ENCODE measurements at places on chromosomes 5 and 9. TPM values are rescaled to one million over a fixed set of nuclear protein-coding genes. Genes with fewer than 3 reads are reported as not detected.

CANX gene
- 661 TPM for total RNA-seq

TCERG1 gene
- 29.3 TPM for total RNA-seq

IL13 gene
- total RNA-seq: not detected

ESM1 gene
- total RNA-seq: 214 TPM

OTP gene
- total RNA-seq: not detected

PTPRD gene
- 5.8 TPM for total RNA-seq

PIP5K1B gene
- total RNA-seq: under 0.01 TPM

PLGRKT gene
- total RNA-seq: 9.5 TPM

ERAP2 gene
- total RNA-seq: 7.6 TPM

NTRK2 gene
- 0.09 TPM for total RNA-seq

PPP2CA gene
- 88.2 TPM for total RNA-seq

POMT1 gene
- total RNA-seq: 39.5 TPM

SPINK7 gene
- not detected for total RNA-seq

CFAP77 gene
- total RNA-seq: not detected

SEC24A gene
- total RNA-seq: 13.1 TPM

TMEFF1 gene
- total RNA-seq: 6.4 TPM

PHYHD1 gene
- 0.27 TPM for total RNA-seq

SHB gene
- total RNA-seq: 28.9 TPM

C9 gene
- total RNA-seq: not detected

ARRDC3 gene
- 161 TPM for total RNA-seq

RNF183 gene
- not detected for total RNA-seq

IRX4 gene
- total RNA-seq: not detected

DEPDC1B gene
- 4.7 TPM for total RNA-seq

GPX8 gene
- total RNA-seq: 36.8 TPM

MPDZ gene
- total RNA-seq: 57.9 TPM

CPLANE1 gene
- total RNA-seq: 11.0 TPM

NTNG2 gene
- 0.28 TPM for total RNA-seq

FOXD4 gene
- total RNA-seq: 0.09 TPM

PDCD1LG2 gene
- total RNA-seq: 11.7 TPM

CKMT2 gene
- total RNA-seq: not detected

FRRS1L gene
- total RNA-seq: 0.28 TPM

PCDHGA3 gene
- 1.9 TPM for total RNA-seq

PPP3R2 gene
- not detected for total RNA-seq

RPL12 gene
- total RNA-seq: 1,331 TPM

PCDHGB1 gene
- 0.99 TPM for total RNA-seq

C9orf152 gene
- total RNA-seq: not detected

BICD2 gene
- 75.4 TPM for total RNA-seq

GABRA1 gene
- total RNA-seq: not detected

SLC6A7 gene
- not detected for total RNA-seq

All from endothelial cell of coronary artery (primary cell).